ENCODE measurements at places on chromosomes 11 and 22.

- H3K27me3 ChIP-seq = no peaks in the 10 kb centered on the region
- no peak overlapping the region for H3K27ac ChIP-seq
Measured at GRCh38 chr11:122154994-122155393, 39.0 kb upstream of the BLID start.

GRCh38 chr22:36961626-36962025 lies 48.2 kb downstream of the CSF2RB start:
- no peak overlapping the region for H3K4me3 ChIP-seq
- peaks cover 7% of the 10 kb centered on the region for H3K27me3 ChIP-seq
- DNase-seq = no peak
- no peaks in the 10 kb centered on the region for H3K36me3 ChIP-seq
- no peak overlapping the region for H3K27ac ChIP-seq

- H3K4me1 ChIP-seq = no peaks in the 10 kb centered on the region
- no peaks in the 10 kb centered on the region for H3K27me3 ChIP-seq
- DNase-seq = no peak
- no peak overlapping the region for H3K4me3 ChIP-seq
- H3K36me3 ChIP-seq = no peaks in the 10 kb centered on the region
- no peak overlapping the region for H3K27ac ChIP-seq
Measured at GRCh38 chr22:48745842-48746788, 1081.6 kb downstream of the BRD1 start.

- H3K4me3 ChIP-seq = peak overlapping the region; percentile 41
- H3K27ac ChIP-seq = no peak overlapping the region
- H3K4me1 ChIP-seq = peaks cover 12% of the 10 kb centered on the region
- peak; percentile 36 for DNase-seq
- no peaks in the 10 kb centered on the region for H3K36me3 ChIP-seq
Measured at GRCh38 chr11:8283465-8284230, 20.0 kb upstream of the LMO1 start.

DNA sequence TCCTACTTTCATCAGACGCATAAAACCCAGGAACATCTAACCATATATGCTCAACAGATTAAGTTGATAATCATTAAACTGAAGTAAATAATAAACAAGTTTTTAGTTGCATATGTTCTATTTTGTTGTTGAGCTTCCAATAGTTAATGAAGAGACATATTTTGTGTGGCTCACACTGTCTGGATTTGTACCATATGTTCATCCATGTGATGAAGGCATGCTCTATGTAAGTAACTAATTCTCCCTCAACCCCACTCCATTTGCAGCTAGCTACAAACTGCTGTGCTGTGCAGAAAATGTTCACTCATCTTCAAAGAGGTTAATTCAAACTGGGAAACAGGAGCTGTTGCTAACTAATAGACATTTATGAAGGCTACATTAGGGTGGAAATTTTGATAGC lies 589.7 kb upstream of the LRRC4C start:
- no peaks in the 10 kb centered on the region for H3K36me3 ChIP-seq
- H3K27me3 ChIP-seq = no peaks in the 10 kb centered on the region
- no peak for DNase-seq
- H3K27ac ChIP-seq = no peak overlapping the region
- no peak overlapping the region for H3K4me3 ChIP-seq
